Activated CD8-positive, alpha-beta memory T cell treated with anti-CD3 and anti-CD28 coated beads, Interleukin-2, amount 10 ng/mL, durations not matched to agents 7 days and 5 days (primary cell): ENCODE measurements at places on chromosomes 1 and 21.

GRCh38 chr1:224789311-224789710 lies 140.2 kb upstream of the DNAH14 start:
- DNase-seq: no peak

DNA sequence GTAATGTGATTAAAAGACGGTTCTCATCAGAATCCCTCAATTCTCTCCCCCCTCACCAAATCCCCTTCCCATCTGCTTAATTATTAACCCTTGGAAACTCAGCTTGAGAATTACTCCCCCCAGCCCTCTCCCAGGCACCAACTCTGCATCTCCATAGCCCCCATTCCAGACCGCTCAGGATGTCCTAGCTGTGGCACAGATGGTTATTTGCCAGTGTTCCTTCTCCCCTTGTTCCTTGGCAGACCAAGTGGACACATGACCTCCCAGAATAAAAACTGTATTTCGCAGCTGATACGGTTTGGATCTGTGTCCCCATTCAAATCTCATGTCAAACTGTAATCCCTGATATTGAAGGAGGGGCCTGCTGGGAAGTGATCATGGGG lies 14.6 kb downstream of the HENMT1 start:
- DNase-seq: no peak

GRCh38 chr1:42618866-42619265 lies 39.4 kb upstream of the PPIH start:
- no peak for DNase-seq

DNA sequence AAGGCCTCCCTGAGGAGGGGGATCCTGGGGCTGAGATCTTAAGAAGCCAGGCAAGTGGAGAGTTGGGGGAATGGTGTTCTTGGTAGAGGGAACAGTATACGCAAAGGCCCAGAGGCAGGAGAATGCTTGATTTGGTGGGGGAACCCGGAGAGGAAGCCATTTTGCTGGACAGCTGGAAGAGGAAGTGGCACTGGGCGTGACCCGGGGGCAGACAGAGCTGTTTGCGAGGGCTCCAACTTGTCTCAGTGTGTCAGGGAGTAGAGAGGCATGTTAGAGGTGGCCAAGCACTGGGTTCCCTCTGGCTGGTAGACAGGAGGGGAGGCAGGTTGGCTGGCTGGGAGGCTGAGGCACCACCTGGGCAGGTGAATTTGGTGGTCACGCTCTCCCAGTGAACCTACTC lies 96.3 kb upstream of the ACTL8 start:
- DNase-seq: no peak

GRCh38 chr1:21669258-21670058 lies at the start of gene RAP1GAP:
Gene RAP1GAP, minus strand, starts transcription at chr1:21669357. Its CDS starts 49,325 bp downstream, at chr1:21620032.
- DNase-seq: peak; percentile 45

- DNase-seq: peak; percentile 59
These were observed 40.4 kb downstream of the CASZ1 start for GRCh38 chr1:10755970-10756521.

DNA sequence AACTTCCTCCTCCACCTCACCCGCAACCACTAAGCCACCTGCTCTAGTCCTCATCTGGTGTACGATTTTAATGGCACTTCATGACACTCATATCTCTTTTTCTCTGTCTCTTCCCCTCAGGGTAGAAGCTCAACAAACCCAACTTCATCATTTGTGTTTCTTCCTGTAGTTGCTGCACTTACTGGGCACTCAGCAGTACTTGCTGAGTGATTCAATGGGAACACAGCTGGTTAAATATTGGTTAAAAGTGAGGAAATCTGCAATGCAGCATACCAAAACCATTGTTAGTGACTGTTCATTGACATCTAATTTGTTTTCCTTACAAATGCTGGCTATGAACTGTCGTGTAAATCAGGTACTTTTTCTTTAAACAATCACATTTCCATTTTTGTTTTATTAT lies 541.1 kb upstream of the PRMT6 start:
- no peak for DNase-seq

DNA sequence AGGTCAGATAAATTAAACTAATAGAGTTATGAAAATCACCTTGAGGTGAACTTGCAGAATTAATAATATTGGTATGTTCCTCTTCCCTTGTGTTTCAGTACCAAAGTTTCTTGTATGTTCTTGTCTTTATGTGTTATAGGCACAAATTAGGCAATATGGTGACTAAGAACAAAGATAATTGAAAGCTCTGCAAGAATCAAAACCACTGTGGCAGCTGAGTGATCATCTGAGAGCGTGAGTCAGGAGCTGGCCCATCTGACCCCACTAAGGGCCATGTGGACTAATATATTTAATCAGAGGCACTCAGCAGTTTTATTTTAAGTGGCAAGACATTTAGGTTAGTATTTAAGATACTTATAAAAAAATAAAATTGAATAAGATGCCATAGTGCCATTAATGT lies 12.8 kb upstream of the CASQ2 start:
- no peak for DNase-seq

GRCh38 chr1:89781494-89782126 lies 39.2 kb upstream of the LRRC8D start:
- DNase-seq: no peak

- no peak for DNase-seq
These were observed 4.6 kb upstream of the TRPM2 start for GRCh38 chr21:44348861-44349260.

- DNase-seq: peak; percentile 57
These were observed 8.9 kb upstream of the LEMD1 start for GRCh38 chr1:205430696-205431305.

DNA sequence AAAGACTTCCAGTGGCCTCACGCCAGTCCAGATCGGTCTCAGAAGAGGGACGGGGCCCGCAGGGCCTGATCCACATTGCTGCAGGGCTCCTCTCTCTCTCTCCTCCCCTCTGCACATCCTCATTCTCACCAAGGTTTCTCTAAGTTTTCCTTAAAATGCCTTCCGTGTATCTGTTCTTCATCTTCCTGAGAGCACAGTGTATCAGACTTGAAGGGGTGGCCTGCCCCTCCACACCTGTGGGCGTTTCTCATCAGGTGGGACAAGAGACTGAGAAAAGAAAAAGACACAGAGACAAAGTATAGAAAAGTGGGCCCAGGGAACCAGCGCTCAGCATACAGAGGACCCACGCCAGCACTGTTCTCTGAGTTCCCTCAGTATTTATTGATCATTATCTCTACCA lies 66.4 kb downstream of the PRKAB2 start:
- no peak for DNase-seq

- no peak for DNase-seq
These were observed 909 bp upstream of the APP start for GRCh38 chr21:26171258-26172100.

DNA sequence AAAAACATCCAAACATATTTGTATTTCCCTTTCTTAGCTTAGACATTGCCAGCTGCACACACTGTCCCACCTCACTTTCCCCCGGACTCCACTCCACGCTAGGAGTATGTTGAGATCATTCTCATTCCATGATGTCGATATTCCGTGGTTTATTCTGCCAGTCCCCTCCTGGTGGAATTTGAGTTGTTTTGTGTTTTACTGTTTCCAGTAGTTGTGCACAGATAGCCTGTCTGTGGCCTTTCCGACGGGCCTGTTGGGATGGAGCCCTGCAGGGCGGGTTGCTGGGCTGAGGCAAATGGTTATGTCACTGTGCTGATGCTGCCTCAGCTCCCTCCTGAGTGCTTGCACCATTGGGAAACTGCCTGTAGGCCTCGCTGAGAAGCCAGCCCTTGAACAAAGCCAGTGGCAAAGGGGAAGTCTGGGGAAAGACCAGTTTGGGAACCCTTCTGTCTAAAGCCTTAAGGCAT lies 12.8 kb downstream of the TRAPPC10 start:
- no peak for DNase-seq

DNA sequence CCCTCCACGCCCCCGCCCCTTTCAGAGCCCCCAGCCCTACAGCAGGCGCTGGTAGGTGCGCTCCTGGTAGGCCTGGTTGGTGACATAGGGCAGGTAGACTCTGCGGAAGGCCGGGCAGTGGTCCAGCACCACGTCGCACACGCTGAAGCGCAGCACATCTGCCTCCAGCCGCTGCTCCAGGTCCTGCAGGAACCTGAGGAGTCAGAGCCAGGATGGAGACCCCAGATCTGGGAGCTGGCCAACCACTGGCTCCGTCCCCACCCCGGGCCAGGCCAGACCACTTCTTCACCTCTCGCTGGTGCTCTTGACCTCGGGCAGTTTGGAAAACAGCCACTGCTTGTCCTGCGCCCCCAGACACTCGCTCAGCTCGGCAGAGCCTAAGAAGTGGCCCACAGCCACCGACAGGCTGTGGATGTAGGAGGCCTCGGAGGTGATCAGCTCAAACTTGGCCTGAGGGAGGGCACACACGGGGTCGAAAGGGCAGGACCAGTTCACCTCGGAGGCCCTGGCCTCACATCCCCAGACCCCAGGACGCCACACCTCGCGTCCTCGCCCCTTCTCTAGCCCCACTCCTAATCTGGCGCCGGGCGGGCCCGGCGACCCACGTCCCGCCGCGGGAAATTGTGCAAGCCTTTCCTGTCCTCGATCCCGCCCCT lies 6.4 kb downstream of the ARHGEF19 start:
- no peak for DNase-seq

DNA sequence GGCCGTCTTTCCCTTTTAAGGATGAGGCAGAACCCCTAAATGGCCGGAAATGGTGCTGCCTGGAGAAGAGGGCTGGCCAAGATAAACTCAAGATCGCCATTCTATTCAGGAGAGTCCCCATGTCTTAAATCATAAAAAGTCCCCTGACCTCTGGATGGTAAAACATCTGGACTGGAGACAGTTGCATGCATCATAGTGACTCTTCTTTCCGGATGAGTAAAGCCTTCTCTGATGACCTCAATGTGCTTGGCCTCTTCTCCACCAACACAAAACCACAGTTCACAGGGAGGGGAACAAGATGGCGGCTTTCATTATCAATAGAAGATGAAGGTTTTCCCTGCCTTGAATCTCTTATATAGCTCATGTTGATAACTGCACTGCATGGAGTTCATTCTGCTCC lies 27.5 kb upstream of the H6PD start:
- no peak for DNase-seq

DNA sequence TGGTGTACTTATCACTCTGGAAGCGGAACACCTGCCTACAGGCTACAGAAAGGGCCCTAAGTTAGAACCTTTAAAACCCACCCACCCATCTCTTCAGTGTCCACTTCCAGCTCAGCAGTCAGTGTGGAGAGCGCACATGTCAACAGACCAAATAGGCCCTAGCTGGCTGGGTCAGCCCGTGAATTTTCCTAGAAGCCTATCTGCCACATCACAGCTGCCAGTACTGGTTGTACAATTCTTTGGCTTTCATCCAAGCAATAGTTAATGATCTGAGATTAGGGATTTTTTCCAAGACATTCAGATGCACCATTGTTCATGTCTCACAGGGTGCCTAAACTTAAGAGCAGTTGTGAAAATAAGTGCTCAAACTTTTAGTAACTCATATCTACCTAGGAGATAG lies 197.1 kb downstream of the KCNK2 start:
- DNase-seq: no peak

DNA sequence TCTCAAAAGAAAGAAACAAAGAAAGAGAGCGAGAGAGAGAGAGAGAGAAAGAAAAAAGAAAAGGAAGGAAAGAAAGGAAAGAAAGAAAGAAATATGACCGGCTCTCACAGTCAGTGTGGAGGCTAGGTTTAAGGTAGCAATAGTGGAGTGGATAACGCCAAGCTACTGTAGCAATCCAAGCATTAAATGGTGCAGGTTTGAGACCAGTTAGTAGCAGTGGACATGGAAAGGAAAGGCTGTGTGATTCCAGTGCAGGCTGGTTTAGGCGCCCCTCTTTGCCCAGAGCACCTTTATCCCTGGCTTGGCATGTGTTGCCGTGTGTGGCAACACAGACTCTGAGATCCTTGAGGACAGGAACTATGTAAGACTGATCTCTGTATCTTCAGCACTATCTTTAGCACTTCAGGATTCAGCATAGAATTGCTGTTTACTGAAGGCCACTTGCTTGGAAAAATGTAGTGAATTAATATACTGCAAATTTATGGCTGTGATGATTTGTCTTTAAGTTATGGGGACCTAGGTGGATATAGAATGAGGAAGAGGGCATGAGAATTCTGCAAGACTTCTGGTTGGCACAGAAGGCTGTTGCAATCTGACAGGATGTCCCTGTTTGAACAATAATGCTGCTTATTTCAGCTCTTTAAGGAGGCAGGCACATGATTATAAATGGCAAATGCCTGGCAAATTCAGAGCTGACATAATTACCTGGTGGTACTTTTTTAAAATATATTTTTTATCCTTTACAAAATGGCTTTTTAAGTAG lies 10.8 kb upstream of the OSBPL9 start:
- no peak for DNase-seq

DNA sequence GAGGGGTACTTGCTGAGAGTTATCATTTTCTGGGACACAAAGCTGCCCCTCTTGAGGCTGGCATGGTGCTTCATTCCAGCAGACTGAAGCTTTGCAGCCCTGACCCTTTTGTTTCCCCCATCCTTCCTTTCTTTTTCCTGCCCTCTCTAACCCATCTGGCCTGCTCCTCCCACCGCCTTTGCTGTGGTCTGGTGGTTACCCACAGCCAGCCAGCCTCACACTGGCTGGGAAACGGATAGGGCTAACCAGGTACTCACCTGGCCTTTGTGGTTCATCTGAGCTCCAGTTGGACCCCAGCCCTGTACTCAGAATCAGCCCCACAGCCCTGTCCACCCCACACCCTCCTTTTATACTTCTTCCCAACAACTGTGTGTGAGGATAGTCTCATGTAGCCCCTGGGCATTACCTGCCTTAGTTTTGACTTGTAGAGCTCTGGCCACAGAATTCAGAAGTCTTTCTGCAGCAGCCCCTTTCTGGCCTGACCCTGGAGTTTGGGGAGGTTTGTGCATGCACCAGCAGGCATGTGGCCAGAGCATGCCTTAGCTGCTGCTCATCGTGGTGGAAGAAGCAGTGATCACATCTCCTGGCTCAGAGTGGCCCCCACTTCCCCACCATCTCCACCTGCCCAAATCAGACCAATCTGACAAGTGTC lies 138.0 kb downstream of the TRABD2B start:
- DNase-seq: no peak
